ENCODE measurements at places on chromosomes 16 and 17.
A peak's percentile ranks its signal among the peaks of the same experiment; 100 is the strongest.

- no peak for DNase-seq
These were observed 112.6 kb downstream of the OR1D5 start for GRCh38 chr17:2950846-2951245.

GRCh38 chr16:19348578-19349315 is 63.2 kb downstream of the CLEC19A start:
- DNase-seq = no peak

- no peak for DNase-seq
These were observed 38.5 kb downstream of the VPS53 start for GRCh38 chr17:676060-676700.

DNA sequence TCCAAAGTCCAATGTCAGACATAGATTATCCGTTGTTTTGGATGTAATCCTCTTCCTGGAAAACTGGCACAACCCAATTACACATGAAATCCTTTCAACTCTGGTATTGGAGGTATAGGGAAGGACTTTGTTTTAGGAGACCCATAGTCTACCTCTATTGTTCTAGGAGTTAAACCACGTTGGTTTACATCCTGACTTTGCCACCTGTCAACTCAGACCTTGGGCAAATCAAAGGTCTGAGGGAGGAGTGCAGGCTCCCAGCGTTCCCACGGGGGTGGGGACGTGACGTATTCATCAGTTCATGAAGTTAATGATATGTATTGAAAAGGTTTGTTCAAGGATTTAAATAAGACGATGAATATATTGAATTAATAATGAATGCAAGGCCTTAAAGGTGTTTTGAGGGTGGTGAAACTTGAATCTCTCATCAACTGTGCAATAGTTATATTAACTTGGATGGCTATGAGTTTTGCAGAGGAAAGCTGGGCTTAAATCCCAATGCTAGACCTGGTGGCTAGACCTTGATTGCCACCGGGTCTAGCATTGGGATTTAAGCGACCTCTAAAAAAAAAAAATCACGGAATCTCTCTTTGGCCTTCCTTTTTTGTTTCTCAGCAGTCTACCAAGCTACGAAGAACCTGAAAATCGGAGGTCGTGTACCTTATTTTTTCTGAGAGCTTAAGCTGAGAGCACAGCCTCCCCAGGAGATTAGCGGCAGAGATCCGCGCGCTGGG is 744 bp upstream of the NF1 start:
- no peak for DNase-seq

DNA sequence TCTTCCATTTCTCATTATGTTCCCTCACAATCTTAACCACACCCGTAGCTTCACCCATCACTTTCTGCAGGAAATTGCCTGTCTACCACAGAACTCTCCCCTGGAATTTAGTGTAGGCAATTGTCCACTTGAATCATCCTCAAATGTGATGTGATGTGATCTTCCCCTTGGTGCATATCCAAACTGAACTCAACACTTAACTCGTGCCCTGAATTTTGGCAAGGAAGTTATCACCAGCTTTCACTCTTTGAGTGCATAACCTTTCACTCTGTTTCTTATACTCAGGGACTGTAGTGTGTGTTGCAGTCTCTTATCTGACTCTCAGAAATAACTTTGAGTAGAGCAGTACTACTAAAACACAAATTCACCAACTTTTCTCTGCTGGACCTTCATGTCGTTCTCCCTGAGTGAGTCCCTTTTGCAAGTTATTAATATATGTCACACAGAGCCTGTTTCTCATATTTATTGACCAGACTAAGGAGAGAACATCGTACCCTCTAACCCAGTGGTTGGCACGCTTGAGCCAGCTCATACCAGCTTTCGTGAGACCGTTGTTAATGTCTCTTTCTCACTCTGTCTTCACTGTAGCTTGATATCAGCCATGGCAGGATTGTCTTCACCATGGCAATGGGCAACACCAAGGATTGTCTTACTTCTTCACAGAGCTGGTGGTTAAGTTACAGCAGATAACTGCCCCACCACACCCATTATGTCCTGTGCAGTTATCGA is 558.9 kb upstream of the HSBP1 start:
- no peak for DNase-seq

DNA sequence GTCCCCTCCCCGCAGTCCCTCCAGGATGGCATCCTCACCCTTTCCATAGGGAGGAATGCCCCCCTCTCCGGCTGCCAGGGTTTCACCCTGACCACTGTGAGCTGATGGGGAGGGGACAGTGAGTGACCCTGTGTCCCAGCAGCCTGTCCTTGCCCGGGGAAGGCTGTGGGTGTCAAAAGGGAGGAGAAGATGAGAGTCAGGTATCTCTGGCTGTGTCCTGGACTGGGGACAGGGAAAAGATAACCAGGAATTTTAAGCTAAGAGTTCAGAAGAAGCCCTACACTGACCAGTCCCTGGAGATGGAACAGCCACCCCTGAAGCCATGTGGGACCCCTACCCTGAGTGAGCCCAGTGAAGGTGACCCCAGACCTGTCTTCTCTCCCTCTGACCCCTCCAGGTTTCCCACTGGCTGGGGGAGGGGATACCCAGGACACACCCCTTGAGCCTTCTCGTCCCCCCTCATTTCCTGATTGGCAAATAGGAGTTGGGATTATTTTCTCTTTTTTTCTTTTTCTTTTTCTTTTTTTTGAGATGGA is 11.3 kb downstream of the NAT9 start:
- no peak for DNase-seq

DNA sequence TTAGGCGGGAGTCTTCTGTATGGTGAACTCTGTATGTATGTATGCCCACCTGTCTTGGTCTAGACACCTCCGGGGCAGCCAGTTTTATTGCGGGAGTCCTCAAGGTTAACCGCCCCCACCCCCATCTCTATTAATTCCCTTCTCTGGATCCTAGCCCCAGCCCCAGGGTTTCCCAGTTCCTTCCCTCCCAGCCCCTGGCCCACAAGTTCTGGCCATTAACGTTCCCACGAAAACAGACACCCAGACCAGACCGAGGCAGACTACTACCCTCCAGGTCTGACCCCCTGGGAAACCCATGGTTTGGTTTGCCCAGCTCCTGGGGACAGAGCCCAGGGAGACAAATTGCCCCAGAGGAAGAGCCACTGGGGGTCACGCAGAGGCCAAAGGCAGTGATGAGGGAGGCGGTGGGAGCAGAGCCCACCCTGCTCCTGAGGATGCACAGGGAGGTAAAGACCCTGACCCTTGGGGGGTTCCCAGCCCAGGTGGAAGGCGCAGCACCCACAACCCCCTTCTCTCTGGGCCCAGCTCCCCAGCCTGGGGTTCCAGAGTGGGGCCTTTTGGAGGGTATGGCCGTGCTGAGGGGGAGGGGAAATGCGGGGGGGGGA is 8.5 kb downstream of the TBKBP1 start:
- DNase-seq = no peak

- peak; percentile 49 for DNase-seq
These were observed 140.5 kb downstream of the SEC14L1 start for GRCh38 chr17:77281122-77281903.

DNA sequence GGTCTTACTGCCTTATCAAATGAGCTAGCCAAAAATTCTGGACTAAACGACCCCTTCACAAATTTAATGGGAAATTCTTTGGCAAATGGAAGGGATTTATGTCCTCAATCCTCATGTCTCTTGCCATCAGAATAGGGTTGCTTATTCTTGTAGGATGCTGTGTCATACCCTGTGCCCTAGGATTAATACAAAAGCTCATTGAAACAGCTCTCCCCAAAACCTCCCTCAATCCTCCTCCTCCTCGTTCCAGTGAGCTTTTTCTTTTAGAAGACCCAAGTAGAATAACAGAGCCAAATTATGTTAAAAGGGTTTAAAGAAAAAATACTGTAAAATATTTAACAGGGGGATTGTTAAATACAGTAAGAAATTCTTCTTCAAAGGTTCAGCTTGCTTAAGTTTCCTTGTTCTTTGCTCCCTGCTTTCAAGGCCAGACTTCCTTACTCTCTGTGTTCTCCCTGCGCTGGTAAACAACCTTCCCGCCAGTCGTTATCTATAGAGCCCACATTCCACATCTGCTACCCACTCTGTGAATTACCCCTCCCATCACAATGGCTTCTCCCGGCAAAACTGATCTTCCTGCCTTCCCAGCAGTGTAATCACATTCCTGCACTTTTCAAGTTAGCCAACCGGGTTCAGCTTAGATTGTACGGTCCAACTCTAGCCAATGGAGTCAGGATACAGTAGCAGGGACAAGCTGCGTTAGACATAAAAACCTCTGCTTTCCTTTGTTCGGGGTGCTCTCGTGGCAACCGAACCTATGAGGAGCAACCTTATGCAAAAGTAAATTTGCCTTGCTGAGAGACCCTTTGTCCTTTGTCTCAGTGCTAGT is 9.7 kb downstream of the HPR start:
- DNase-seq = no peak

GRCh38 chr17:27477050-27477888 is 21.0 kb downstream of the KSR1 start:
- DNase-seq = no peak

- DNase-seq = no peak
These were observed 198.7 kb downstream of the KCNJ2 start for GRCh38 chr17:70368011-70368410.

DNA sequence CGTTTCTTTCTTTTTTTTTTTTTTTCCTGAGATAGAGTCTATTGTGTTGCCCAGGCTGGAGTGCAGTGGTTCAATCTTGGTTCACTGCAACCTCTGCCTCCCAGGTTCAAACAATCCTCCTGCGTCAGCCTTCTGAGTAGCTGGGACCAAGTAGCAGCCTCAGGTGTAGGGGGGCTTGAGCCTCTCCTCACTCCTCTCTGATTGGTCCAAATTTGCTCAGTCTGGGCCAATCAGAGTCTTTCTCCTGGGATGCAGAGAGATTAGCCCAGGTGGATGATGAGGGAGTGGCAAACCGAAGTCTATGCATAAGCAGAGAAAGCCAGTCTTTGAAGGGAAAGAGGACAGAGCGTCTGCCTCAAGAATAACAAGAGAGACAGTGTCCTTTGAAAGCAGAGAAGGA is 99.0 kb downstream of the BMERB1 start:
- DNase-seq = no peak

- no peak for DNase-seq
These were observed 51.6 kb downstream of the PMP22 start for GRCh38 chr17:15213381-15214087.

DNA sequence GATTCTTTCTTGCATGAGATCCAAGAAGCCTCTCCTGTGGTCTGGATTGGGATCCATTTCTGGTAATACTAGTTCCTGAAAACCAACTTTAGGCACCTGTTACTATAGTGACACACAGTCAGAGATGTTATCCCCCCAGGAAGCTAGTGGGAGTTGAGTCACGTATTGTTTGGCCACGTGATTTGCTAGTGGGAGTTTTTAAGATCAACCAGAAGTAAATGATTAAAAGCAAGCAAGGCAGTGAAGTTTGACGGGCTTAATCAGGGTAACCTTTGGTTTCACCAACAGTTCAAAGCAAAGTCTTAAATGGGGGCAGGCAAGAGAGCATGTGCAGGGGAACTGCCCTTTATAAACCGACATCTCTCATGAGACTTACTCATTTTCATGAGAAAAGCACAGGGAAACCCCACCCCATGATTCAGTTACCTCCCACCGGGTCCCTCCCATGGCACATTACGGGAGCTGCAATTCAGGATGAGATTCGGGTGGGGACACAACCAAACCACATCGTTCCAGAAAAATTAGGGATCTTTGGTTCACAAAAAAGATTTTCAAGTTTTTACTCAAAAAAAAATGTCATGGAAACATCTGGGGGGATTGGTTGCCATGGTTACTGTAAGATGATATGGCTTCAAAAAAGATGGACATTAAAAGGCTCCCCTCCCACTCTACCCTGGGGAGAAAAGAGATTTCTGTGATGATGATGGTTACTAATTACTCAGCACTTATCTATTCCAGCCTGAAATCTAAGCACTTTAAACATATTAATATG is 483.1 kb upstream of the ERCC4 start:
- no peak for DNase-seq

GRCh38 chr16:1701216-1701878 is 4.6 kb upstream of the MAPK8IP3 start:
- DNase-seq = no peak

DNA sequence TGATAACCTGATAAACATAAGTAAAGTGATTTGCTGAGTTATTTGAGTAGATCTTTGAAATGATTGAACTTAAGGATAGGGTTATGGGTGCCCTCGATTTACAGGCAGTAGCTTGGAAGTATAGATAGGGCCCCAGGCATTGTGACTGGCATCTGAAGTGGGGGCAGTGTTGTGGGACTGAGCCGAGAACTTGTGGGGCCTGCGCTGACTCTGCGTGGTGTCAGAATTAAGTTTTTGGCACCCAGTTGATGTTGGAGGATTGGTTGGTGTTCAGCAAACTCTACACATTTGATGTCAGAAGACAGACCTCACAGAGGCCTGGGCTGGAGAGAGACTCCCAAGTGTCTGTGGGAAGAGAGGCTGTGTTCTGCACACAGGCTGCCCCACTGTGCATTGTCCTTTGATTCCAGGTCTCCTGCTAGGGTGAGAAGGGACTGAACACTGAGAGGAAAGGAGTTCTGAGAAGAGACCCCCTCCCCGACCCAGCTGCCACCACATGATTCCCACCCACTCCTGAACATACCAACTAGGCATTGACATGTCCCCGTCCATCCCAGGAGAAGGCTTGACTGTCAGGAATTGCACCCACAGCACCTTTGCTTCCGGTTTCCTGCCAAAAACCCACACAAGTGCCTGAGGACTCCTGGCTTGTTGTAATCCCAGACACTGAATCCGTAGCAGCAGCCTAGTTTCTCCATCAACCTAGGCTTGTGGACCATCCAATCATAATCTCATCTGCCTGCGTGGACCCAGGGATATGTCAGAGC is 4.5 kb downstream of the ZNF267 start:
- no peak for DNase-seq

DNA sequence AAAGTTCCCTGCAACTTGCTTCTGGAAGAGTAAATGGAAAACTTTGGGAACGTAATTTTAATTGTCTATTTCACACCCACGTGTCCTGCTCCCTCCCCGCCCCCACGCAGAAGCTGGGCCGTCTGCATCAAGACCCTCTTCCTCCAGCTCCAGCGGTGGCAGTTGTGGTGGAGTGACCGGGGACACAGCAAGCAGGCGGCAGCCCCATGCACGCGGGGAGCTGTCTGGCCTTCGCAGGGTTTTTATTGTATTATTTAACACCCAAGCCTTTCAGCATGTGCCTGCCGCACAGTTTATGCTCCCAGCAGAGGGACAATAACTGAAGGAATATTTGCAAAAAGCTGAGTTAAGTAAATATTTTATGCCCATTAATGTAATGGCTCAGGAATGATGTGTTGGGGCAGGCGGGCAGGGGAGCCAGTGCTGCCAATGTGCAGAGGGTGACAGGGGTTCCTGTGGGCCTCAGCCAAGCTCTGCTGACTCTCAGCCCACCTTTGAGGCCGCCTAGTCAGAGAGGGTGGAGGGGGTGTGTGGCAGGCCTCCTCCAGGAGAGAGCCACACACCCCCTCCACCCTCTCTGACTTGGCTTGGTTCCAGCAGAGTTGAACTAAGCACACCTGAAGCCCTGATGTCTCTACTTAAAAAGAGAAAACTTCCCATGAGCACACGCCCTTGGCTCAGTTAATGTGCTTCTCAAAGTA is 32.4 kb upstream of the ENPP7 start:
- no peak for DNase-seq

- no peak for DNase-seq
These were observed 83.9 kb downstream of the YPEL2 start for GRCh38 chr17:59415397-59415796.

Data from stimulated activated CD4-positive, alpha-beta T cell treated with anti-CD3 and anti-CD28 coated beads, TNF-alpha, amount 100 ng/mL, for 4 hours (primary cell).